NCI-H1105 treated with DMSO at 0.1 percent for 48 hours (cell line): ENCODE measurements at places on chromosomes 12 and 14.

DNA sequence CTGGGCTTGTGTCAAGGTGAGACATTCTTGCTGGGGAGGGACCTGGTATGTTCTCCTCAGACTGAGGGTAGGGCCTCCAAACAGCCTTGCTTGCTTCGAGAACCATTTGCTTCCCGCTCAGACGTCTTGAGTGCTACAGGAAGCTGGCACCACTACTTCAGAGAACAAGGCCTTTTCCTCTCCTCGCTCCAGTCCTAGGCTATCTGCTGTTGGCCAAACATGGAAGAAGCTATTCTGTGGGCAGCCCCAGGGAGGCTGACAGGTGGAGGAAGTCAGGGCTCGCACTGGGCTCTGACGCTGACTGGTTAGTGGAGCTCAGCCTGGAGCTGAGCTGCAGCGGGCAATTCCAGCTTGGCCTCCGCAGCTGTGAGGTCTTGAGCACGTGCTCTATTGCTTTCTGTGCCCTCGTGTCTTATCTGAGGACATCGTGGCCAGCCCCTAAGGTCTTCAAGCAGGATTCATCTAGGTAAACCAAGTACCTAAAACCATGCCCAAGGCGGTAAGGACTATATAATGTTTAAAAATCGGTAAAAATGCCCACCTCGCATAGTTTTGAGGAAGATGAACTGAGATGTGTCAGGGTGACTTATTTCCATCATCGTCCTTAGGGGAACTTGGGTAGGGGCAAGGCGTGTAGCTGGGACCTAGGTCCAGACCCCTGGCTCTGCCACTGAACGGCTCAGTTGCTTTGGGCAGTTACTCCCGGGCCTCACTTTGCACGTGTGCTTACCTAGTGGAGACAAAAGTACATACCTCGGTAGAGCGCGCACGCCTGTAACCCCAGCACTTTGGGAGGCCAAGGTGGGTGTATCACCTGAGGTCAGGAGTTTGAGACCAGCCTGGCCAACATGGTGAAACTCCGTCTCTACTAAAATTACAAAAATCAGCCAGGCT, 4.3 kb downstream of the GAPDH start:
- no peak for DNase-seq

- DNase-seq, result no peak
Observed at GRCh38 chr14:81516986-81517797, 16.5 kb downstream of the SEL1L start.

GRCh38 chr14:52299692-52300278, 14.3 kb upstream of the PTGER2 start:
- peak; percentile 68 for DNase-seq

- no peak for DNase-seq
Observed at GRCh38 chr14:20331053-20331613, 1.9 kb downstream of the CCNB1IP1 start.

DNA sequence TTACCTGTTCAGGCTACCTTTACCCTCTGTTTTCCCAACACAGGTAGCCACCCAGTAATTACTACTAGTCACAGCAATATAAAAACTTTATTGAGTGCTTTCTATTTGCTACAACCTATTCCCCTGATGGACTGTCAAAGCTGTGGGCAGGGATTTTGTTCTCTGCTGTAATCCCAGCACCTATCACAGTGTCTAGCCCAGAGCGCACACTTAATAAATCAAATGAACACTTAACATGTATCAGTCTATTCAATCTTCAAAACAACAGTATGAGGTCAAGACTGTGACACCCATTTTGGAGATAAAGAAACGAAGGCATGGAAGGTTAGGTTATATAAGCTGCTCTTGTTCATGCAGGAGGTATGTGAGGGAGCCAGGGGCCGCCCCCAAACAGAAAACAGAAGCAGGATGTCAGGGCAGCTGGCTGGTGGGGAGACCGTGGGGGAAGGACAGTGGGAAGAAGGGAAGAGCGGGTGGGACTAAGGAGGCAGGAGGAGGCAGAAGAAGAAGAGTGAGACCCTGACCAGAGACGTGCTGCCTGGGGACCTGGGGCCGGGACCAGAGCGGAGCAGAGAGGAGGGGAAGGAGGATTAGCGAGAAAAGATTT, 1.7 kb downstream of the TNFRSF1A start:
- DNase-seq, result no peak

DNA sequence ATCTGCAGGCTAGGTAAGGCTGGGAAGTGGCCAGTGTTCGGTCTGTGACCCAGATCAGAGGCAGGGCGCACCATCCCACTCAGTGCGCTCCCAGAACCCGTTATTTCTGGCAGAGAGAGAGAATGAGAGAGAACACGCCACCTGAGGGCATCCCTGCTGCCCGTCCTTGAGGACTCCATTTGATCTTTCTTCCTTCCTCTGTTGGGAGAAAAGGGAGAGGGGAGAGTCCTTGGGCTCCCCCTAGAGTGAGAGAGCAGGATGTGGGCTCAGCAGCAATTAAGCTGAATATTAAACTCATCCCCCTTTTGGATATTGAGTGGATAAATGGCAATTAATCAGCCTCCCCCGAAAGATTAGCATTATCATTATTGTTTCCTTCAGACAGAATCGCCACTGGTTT, 70.6 kb downstream of the IFT43 start:
- no peak for DNase-seq

DNA sequence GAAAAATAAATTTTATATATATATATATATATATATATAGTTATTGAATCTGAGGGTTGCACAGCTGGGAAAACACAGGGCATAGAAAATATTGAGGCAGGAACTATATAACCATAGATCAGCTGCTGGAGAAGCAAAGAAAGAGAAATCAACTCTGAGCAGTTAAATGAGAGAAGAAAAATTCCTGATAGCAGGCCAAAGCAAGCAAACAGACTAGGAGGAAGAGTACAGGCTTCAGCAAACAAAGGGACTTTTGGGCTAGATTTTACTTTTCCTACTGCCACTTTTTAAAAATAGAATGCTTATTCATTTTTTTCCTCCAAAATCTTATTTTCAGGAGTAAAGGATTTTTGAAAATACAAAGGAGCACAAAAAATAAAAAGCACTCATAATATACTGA, 216.0 kb upstream of the PRKD1 start:
- DNase-seq, result no peak

DNA sequence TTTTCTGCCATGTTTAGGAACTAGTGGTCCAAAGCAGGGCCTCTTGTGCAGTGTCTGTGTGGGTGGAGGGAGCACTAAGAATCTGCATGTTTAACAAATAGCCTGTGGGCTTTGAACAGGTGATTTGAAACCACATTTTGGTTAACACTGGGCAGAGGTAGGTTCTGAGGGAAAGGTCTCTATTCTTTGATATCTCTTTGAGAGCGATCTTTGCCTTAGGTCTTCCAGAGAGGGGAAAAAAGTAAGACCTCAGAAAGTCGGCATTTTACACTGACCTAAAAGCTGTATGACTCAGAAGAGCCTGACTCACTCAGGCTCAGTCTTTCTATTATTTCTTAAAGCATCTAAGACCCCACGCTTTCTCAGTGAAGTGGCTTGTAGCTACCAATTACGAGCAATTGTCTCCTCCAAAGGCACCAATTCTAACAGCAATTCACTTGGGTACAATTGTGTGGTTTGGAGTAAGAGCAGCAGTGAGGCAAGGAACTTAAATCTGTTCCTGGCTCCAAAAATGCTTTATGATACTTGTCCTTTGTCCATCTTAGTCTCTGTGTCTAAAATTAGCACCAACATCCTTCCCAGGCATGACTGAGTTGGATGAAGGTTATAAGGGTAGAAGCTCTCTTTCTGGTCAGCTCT, 8.8 kb downstream of the EIF2B2 start:
- no peak for DNase-seq

- DNase-seq, result no peak
Observed at GRCh38 chr14:24664366-24664765, 30.4 kb upstream of the GZMB start.

- no peak for DNase-seq
Observed at GRCh38 chr14:63671987-63672386, 30.3 kb upstream of the WDR89 start.

DNA sequence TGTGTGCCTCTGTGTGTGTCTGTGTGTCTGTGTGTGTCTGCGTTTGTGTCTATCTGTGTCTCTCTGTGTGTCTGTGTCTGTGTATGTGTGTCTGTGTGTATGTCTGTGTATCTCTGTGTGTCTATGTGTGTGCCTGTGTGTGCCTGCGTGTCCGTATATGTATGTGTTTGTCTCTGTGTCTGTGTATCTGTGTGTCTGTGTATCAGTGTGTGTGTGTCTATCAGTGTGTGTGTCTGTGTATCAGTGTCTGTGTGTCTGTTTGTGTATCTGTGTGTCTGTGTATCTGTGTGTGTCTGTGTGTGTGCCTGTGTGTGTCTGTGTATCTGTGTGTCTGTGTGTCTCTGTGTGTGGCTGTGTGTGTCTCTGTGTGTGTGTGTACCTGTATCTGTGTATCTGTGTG, 23.1 kb upstream of the BCL2L14 start:
- DNase-seq, result no peak

- DNase-seq, result no peak
Observed at GRCh38 chr12:90972226-90972625, 17.2 kb upstream of the CCER1 start.

DNA sequence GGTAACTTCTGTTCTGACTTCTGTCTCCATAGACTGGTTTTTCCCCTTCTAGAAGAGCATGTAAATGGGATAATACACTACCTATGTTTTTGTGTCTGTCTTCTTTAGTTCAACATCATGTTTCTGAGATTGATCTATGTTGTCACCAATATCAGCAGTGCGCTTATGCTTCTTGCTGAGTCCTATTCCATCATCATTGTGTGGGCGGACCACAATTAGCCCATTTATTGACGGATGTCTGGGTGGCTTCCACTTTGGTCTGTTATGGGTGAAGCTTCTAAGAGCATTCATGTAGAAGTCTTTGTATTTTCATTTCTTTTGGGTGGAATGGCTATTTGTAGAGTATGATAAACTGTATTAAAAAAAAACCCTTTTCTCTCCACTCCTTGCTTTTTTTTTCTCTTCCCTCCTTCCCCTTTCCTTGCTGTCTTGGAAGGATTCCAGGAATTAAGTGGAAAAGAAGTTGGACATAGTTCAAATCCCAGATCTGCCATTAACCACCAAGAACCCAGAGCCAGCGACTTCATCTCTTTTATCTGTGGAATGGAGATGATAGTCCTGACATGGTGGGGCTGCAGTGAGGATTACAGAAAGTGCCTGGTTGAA, 7.0 kb upstream of the SERPINA1 start:
- DNase-seq, result no peak

- no peak for DNase-seq
Observed at GRCh38 chr14:99157246-99157645, 114.8 kb downstream of the BCL11B start.

GRCh38 chr14:54566410-54567223, at the start of gene SAMD4A:
Gene SAMD4A (plus strand): TSS chr14:54567128. CDS start chr14:54567917, 789 bp downstream.
- DNase-seq, result peak; percentile 44

DNA sequence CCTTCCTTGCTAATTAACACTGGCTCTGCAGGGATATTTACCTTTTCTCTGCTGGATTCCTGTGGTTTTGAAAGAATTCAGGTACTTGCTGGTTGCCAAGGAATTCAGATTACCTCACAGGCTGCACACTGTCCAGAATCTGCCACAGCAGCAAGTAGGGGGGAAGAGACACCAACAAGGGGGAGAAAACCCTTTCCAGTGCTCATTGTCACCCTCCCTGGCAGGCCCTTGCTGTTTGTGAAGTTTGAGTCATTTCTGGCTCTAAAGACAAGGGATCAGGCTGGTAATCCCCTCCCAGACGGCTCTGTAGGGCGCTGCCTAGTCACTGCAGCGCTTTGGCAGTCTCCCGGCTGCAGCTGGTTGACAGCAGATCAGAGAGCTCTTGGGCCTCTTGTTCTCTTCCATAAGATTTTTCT, 50.8 kb downstream of the TTLL5 start:
- DNase-seq, result peak; percentile 14

DNA sequence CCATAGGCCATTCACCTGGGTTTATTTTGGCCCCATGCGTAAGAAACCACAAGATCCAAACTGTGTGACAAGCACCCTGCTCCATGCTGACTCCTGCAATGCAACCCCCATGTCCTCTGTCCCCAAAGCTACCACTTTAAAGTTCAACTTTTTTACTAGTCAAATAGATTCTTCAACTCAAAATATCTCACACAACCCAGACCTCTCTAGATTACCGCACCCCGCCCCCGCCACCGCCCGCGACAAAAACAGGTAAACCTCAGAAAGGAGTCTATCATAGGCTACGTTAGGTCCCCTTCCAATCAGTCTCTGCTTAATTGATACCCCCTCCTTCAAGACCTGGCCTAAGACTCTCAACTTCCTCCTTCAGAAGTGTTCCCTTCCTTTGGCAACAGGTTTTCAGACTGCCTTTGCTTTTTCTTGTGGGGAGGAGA, 2.2 kb downstream of the ZFP36L1 start:
- DNase-seq, result no peak

DNA sequence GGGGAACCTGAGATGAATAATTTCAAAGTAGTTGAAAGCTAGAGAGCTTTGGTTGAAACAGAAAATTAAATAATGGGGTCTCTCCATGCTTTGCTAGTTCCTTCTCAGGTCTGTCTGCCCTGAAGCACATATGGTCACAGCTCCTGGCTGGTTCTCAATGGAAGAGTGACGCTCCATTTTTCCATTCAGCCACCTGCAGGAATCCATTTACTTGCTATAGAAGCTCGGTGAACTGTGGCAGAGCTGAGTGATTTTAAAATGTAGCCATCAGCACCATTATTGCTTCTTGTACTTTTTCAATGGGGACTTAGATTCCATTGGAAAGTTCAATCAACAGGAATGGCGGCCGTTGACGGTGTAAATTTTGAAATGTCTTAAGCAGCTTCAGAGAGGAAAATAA, 525.2 kb downstream of the GLT1D1 start:
- no peak for DNase-seq

GRCh38 chr14:90986510-90986909, 73.9 kb downstream of the RPS6KA5 start:
- no peak for DNase-seq

- DNase-seq, result no peak
Observed at GRCh38 chr14:22448905-22449599, 140.0 kb downstream of the DAD1 start.

- no peak for DNase-seq
Observed at GRCh38 chr12:3523058-3523457, 32.1 kb downstream of the PRMT8 start.

DNA sequence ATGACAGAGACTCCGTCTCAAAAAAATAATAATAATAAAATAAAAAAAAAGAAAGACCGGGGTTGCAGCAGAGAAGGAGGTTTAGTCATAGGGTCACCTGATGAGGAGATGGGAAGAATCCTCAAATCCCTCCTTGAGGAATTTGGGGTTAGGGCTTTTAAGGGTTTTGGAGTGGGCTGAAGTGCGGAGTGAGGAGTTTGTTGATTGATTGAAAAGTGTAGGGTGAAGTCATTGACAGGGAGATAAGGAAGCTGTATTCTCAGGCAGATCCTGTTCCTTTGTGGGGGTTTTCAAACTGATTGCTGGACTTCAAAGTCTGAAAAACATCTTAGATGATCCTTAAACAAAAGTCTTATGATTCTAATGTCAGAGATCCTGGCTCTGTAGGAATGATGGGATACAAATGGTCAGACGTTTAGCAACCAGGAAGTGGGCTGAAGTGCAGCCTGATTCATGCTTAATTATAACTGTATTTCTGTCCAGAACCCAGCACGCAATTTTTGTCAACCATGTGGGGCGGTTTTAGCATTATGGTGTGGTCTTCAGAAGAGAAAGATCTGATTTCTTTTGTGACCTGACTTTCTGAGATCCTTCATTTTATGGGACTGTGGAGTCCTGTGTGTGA, 16.0 kb downstream of the FNTB start:
- DNase-seq, result no peak

- DNase-seq, result no peak
Observed at GRCh38 chr14:25001156-25001555, 48.8 kb downstream of the STXBP6 start.

GRCh38 chr12:112370199-112370598, 12.0 kb downstream of the HECTD4 start:
- DNase-seq, result no peak
